Thoracic aorta (tissue), 2 donors: ENCODE measurements at places on chromosomes 5 and 9. TPM values are rescaled to one million over a fixed set of nuclear protein-coding genes. Genes with fewer than 3 reads are reported as not detected.

Gene RASGRF2
- 6.9 TPM for total RNA-seq

Gene TMEM252
- total RNA-seq: not detected

Gene SPINK6
- total RNA-seq: not detected

Gene PCDHGA6
- 12.0 TPM for total RNA-seq

Gene TAF11L3
- not detected for total RNA-seq

Gene PCDHGC5
- 6.9 TPM for total RNA-seq
